ENCODE measurements at places on chromosomes 12 and 14.

DNA sequence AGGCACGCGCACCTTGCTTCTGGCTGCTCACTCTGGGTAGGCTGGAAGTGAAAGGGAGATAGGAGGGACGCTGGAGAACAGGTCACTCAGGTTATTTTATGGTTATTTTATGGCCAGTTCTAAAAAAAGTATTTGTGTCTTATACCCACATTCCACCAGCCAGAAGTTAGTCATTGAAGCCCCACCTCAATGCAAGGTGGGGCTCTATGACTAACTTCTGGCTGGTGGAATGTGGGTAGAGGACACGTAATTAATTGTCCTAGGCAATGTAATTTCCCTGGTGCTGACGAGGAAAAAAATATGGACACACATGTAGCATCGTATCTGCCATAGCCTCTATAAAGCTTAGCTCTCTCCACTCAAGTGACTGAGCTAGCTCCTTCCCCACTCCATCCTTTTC, 104.9 kb downstream of the PDZRN4 start:
- no peak for DNase-seq

DNA sequence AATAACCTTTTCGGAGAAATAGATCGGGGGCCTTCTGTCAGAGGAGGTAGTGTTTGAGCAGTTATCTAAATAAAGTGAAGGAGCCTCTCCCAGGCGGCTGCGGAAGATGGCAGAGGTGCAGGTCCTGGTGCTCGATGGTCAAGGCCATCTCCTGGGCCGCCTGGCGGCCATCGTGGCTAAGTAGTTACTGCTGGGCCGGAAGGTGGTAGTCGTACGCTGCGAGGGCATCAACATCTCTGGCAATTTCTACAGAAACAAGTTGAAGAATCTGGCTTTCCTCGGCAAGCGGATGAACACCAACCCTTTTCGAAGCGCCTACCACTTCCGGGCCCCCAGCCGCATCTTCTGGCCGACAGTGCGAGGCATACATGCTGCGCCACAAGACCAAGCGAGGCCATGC, 186.1 kb downstream of the KTN1 start:
- no peak for DNase-seq

- peak; percentile 42 for DNase-seq
These were observed 63.7 kb downstream of the ZNF664 start for GRCh38 chr12:124036657-124037109.

GRCh38 chr14:101854366-101854765, 92.9 kb downstream of the PPP2R5C start:
- DNase-seq, result no peak

DNA sequence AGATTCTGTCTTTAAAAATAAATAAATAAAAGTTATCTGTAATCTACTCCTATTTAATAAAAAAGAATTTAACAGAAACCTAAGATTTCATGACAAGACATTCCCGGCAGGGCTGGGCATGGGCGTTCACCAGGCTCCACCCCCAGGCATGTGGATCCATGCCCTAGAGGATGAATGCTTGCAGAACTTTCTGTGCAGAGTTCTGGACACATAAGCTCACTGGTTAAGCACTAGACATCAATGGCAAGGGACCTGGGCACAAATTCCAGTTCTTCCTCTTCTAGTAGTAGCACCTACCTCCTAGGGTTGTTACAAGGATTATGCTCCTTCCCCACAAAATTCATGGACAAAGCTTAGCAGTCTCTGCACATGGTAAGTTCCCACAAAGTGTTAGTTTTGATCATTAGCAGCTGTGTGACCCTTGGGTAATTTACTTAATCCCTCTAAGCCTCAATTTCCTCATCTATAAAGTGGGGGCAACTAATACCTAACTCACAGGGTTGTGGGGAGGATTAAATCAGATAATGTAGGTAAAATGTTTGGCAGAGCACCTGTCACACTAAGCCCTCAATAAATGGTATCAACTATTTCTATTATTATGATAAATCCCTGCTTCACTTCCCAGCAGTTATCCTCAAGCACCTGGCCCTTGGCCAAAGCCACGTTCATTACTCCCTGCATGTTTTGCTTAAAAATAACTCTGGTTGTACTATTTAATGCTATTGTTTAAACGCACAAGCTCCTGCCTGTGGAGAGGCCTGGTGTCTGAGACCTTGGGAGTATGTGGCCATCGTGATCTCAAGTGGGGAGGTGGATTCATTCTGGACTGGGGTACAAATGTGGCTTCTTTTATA, 9.8 kb downstream of the GALNT6 start:
- no peak for DNase-seq

GRCh38 chr14:77369285-77369684, 7.6 kb downstream of the TMED8 start:
- no peak for DNase-seq

DNA sequence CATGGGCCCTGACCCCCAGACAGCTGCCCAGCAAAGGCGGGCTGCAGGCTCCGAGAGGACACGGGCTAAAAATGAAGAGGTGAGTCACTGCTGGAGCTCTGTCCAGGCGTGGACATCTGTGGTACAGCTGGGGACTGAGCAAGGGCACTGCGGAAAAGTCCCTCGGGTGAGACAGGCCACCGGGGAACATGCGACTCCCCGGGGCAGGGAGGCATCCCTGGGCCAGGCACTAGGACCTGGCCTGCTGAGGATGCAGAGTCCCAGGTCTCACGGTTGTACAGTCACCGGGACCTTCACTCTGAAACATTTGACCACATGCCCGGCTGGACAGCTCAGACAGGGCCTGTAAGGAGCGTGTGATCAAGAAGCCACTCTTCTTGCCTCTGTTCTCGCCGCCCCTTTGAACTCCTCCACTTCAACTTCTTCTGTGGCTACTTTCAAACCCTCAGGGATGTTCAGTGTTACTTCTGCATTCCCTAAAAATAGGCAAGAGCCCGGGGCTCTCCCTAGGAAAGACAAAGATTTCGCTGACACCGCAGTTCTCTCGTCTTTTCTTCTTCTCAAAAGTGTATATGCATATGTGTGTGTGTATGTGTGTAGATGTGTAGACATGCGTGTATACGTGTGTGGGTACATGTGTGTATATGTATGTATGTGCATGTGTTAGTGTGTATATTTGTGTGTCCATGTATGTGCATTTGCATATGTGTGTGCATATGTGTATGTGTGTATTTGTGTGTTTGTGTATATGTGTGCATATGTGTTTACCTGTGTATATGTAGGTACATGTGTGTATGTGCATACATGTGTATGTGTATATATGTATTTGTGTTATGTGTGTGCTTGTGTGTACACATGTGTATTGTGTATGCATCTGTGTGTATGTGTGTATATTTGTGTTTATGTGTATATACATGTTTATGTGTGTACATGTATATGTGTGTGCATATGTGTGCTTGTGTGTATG, 5.0 kb upstream of the RFLNA start:
- no peak for DNase-seq

DNA sequence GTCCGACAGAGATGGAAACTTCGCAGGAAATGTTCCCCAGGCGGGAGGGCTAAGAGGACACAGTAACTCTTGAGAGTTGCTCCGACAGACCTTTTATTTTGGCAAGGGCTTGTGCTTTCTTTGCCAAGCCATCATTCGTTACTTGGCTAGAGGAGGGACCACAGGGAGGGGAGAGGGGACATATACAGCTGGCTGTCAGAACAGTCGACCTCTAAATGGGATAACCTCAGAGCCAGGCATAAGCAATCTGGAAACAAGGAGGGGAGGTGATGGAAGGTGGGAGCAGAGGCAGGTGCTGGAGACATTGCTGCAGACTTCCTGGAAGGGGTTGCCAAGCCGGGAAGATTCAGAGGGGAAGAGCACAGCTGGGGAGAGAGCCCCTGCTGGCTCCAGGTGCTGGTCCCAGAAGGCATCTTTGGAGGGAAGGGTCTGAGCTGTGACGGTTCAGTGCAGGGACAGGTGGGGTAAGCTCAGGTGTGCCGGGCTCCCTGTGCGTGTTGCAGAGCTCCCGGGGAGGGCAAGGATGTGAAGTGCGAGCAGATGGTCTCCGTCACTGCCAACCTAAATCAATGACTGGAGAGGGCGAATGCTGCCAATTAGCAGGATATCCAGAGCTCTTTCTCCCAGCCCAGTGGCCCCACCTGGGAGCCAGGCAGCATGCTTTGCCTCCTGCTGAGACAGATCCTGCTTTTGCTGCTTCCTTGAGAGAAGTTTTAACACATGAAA, 50.1 kb downstream of the CHST11 start:
- no peak for DNase-seq

DNA sequence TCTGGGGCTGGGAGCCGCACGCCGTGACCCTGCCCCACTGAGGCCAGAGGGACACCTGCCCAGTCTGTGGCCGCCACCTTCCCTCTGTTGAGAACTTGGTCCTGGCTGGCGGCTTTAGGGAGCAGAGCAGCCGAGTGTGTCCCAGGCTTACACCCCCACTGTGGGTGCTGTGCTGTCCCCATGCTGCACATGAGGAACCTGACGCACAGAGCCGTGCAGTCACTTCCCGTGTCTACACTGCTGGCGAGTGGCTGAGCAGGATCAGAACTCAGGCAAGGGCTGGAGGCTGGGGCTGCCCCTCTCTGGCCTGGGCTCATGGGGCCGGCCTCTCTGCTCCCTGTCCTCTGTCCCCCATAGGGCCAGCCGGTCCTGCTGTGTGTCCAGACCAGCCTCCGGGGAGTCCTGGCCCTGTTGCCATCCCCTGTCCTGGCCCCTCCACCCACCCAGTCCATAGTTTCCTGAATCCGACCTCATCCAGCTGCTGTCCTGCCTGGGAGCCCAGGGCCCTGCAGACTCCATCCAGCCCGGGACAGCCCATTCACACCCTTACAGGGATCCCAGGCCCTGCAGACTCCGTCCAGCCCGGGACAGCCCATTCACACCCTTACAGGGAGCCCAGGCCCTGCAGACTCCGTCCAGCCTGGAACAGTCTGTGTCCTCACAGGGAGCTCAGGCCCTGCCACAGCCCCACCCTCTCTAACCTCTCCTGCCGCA, 10.3 kb downstream of the FBRSL1 start:
- DNase-seq, result no peak

GRCh38 chr14:85057221-85057620, 472.7 kb upstream of the FLRT2 start:
- no peak for DNase-seq

DNA sequence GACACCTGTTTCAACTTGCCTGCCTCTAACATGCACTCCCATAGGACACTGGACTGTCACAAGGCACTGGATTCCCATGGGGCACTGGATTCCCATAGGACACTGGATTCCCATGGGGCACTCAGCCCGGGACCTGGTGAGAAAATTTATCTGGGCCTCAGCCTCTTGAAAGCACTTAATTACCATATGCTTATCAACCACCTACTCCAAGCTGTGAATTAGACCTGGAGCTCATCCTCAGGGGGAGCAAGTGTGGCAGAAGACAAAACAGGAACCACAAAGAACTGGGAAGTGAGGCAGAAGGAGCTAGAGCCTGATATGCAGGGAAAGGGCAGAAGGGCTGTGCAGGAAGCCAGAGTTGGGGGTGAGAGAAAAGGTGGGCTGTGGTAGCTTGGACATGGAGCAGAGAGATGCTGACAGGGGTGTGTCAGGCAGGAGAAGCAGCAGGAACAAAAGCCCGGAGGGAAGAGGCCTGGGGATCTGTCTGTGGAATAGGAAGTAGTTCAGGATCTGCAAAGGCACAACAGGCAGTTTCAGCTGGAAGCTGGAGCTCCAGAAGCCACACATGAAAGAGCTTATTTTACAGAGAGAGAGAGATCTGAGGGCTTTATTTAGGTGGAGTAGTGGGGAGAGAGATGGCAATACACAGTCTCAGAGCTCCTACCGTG, 3.1 kb downstream of the KRT82 start:
- DNase-seq, result no peak

DNA sequence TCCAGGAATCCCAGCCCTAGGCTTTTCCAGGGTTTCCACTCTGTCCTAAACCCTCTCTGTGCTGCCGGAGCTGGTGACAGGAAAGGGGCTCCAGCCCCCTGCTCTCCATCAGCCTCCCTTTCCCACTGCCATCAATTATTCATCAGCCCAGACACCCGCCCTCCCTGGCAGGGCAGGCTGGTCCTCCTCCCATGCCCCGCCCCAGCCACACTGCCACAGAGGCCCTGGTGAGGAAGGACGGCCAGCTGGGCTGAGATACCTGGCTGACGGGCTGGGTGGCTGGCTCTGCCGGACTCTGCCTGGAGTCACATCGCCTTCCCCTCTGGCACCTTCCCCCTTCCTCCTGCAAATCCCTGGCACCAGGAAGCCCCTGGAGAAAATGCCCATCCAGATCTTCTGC, 11.9 kb upstream of the SMARCD1 start:
- no peak for DNase-seq

- no peak for DNase-seq
These were observed 35.1 kb upstream of the BATF start for GRCh38 chr14:75487155-75487671.

GRCh38 chr14:97074856-97075255, 277.7 kb downstream of the VRK1 start:
- no peak for DNase-seq

DNA sequence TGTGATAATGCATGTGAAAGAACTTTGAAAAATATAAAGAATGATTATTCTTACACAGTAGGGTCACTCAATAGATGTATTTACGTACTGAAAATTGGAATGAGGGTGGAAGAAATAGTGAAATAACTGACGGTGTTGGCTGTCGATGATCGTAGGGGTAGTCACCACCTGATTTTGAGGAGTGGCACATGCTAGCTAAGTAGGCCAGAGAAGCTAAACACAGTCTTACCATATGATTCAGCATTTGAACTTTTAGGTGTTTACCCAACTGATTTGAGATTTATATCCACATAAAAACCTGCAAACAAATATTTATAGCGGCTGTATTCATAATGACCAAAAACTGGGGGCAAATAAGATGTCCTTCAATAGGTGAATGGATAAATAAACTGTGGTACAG, 47.6 kb upstream of the HIF1A start:
- DNase-seq, result no peak

GRCh38 chr12:101044512-101045059, 165.5 kb downstream of the SLC5A8 start:
- no peak for DNase-seq

GRCh38 chr14:68535404-68536017, 257.4 kb downstream of the ZFP36L1 start:
- no peak for DNase-seq

- no peak for DNase-seq
These were observed 39.8 kb downstream of the SAMD4A start for GRCh38 chr14:54606631-54607133.

DNA sequence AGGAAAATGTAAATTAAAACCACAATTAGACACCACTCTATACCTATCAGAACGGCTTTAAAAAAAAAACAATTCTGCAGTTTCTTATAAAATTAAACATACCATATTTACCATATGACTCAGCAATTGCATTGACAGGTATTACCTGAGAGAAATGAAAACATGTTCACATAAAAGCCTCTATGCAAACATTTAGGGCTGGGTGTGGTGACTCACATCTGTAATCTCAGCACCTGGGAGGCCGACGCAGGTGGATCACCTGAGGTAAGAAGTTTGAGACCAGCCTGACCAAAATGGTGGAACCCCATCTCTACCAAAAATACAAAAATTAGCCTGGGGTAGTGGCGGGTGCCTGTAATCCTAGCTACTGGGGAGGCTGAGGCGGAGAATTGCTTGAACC, 41.1 kb downstream of the SPTB start:
- DNase-seq, result no peak

GRCh38 chr12:53564941-53565340, 57.7 kb upstream of the NPFF start:
- DNase-seq, result no peak

GRCh38 chr14:55124774-55125386, 4.2 kb upstream of the LGALS3 start:
- no peak for DNase-seq

GRCh38 chr14:60002819-60003492, 83.0 kb downstream of the LRRC9 start:
- DNase-seq, result no peak

Measured in activated naive CD4-positive, alpha-beta T cell treated with Interleukin-2 at 50 U/mL for 16 hours (primary cell).